Umbilical cord (tissue), 2 donors: ENCODE measurements at places on chromosomes 1 and 21.

DNA sequence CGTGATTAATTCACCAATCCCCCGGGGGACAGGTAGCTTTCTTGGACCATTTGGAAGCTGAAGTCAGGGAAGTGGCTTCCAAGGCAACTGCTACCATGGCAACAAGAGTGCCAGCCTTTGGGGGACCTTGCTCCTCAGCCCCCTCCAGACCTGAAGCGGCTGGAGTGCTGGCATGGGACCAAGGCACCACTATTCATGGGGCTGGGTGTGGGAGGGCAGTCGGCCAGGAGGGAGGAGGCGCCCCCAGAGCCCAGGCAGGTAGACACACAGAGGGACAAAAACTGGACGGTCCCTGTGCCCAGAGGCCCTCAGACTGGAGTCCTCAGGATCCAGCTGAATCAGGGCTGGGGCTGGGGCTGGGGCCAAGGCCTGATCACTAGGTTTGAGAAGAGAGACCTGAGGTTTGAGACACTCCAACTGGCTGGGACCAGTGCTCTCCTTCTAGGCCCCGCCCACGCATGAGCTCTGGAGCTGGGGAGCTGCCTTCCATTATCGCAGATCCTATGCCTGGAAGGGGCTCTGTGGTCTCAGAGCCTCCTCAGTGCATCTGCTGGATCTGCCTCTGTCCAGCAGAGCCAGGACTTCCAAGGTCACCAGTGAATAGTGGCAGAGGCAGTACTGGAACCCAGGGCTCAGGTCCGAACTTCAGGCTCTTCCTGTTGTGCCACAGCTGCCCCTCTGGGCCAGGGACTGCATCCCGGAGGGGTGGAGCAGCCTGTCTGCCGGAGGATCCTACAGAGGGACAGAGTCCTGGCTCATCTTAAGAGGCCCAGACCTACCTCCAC, 3.3 kb upstream of the KNCN start:
- DNase-seq = no peak

- DNase-seq = no peak
Measured at GRCh38 chr1:153801786-153802697, 26.8 kb downstream of the SLC27A3 start.

DNA sequence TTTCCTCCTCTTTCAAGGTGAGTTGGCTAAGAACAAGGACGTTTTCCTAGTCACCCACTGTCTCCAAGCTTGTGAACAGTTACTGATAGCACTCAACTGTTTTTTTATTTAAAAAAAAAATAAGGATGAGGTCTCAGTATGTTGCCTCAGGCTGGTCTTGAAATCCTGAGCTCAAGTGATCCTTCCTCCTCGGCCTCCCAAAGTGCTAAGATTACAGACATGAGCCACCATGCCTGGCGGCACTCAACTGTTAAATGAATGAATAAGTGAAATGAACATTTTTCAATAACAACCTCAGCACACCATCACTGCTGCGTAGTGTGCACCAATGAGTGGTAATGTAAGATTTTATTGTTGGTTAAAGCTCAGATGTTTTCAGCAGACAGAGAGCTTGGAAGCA, 214.1 kb upstream of the NRIP1 start:
- no peak for DNase-seq

DNA sequence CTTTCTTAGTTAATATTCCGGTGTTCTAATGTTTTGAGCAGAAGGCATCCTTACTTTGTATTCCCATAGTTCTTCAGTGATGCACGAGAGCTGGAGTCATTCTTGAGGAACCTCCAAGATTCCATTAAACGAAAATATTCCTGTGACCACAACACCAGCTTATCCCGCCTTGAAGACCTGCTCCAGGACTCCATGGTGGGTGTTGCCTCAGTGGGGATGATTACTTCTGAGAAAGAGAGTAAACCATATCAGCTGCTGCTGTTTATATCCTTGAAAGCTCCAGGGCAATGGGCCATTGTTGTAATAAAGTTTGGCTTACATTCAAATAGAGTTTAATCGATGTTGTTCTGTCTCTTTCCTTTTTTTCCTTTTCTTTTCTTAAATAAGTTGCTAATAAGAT, 93.1 kb downstream of the MACF1 start:
- no peak for DNase-seq

GRCh38 chr1:215040190-215040589, 42.3 kb upstream of the KCNK2 start:
- DNase-seq = no peak

GRCh38 chr1:63880958-63881576, 107.2 kb downstream of the ROR1 start:
- DNase-seq = no peak

- no peak for DNase-seq
Measured at GRCh38 chr21:31493350-31493880, 149.4 kb upstream of the TIAM1 start.

DNA sequence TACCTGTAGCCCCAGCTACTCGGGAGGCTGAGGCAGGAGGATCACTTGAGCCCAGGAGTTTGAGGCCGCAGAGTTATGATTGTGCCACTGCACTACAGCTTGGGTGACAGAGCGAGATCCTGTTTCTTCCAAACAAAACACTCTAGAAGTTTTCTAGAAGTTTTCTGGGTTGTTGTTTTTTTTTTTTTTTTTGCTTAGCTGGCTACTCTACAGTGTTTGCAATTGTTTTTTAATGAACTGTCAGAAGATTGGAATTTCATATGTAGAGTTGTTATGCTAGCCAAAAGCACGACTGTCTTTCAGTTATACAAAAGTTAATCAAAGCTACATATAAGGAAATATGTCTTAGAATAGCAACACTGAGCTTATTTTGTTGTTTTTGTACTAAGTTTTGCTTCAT, 30.9 kb upstream of the NEXN start:
- DNase-seq = no peak

- no peak for DNase-seq
Measured at GRCh38 chr1:6285336-6285735, 24.4 kb upstream of the GPR153 start.

- DNase-seq = no peak
Measured at GRCh38 chr1:234289538-234290305, 83.5 kb upstream of the COA6 start.

DNA sequence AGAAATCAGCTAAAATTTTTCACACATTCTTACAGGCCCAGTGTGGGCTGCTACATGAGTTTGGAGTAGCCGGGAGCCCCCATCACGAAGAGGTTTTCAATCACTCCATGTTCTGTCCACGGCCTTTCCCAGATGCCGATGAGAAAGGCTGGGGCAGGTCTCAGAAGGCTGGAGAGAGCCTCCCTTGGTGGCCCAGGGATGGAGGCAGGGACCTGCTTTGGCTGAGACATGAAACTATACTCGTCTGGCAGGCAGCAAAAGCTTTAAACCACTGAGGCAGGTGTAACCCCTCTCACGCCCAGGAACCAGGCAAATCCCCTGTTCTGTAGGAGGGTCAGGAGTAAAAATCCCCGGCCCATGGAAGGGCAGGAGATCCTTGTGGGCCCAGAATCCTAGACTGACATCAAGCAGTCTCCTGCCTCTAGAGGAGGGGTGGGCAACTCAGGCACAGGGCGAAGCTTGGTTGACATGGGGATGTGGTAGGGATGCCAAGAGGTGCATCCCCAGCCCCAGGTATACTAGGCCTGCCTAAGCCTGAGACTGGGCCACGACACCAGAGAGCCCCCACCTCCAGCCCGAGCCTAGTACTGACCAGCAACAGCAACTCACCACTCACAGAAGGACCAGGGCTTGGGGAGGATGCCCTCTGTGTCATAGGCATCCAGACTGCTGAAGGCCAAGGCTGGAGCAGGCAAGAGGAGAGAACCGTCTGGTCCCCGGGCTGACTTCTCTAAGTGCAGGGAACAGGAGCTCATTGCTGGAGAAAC, 9.1 kb downstream of the MMEL1 start:
- DNase-seq = no peak

- peak; percentile 22 for DNase-seq
Measured at GRCh38 chr1:115227346-115228082, 110.5 kb downstream of the NGF start.

GRCh38 chr21:32567626-32568025, 17.7 kb downstream of the TCP10L start:
- no peak for DNase-seq

DNA sequence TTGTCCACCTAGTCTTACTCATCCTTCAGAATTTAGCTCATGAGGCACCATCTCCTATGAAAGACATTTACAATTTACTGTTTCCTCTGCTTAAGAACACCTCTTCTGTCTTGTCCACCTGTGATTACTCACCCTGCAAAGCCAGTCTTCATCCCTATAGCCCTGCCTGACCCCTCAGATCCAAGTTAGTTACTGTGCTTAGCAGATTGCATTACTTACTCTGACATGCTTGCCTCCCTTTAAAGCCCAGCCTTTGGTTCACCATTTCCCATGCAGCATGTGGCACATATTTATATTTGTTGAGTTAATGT, 60.9 kb upstream of the VCAM1 start:
- DNase-seq = peak; percentile 50

DNA sequence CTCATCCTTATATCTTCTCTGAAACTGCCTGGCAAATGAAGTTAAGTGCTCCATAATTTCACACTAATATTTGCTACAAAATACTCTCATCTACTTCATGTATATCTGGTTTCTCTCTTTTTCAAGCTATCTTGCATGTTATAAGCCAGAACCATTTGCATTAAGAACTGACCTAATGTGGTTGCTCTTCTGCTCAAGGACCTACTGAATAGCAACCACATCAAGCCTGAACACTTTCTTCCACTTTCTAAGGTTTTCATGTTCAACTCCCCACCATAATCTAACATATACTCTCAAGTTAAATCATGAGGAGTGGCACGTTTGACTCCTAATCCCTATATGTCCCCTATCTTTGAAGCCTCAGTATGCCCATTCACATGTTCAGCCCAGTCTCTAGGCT, 27.2 kb downstream of the RGS1 start:
- no peak for DNase-seq

GRCh38 chr1:203744075-203744972, 20.7 kb upstream of the LAX1 start:
- DNase-seq = peak; percentile 92

DNA sequence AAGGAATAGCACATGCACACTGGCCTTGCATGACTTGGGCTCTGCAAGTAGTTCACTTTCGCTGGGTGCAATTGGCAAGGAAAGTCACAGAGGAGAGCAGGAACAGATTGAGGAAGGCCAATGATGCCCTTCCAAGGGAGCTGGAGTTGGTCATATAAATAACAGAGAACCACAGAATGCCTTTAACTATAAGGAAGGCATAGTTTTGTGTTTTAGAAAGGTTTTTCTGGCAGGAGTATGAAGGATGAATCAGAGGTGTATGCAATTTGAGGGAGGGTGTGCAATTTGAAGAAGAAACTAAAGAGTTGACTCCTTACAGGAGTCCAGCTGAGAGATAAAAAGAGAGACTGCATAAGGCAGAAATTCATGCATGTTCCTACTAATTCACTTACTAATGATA, 112.1 kb downstream of the PHTF1 start:
- DNase-seq = no peak

DNA sequence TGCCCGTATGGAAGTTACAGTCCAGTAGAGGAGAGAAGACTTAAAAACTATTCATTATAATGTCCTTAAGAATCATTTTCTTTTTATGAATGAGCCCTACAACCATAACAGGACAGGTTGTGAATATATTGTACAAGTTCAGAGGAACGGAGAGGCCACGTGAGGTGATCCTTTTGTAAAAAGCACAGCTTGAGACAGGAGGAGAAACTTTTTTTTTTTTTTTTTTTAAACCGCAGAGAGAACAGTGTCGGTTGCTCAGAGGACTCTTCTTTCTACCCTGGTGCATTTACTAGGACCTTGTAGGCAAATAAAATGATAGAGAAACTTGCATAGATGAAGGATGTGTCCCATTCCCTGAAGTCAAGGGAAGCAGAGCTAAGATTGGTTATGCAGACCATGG, 32.1 kb downstream of the DYRK1A start:
- DNase-seq = no peak

DNA sequence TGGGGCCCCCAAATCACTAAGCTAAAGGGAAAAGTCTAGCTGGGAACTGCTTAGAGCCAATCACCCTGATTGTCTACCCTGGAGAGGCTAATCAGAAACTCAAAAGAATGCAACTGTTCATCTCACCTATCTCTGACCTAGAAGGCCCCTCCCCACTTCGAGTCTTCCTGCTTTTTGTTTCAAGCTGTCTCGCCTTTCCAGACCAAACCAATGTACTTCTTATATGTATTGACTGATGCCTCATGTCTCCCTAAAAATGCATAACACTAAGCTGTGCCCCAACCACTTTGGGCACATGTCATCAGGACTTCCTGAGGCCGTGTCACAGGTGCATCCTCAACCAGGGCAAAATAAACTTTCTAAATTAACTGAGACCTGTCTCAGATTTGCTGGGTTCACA, 209.5 kb downstream of the APP start:
- no peak for DNase-seq

DNA sequence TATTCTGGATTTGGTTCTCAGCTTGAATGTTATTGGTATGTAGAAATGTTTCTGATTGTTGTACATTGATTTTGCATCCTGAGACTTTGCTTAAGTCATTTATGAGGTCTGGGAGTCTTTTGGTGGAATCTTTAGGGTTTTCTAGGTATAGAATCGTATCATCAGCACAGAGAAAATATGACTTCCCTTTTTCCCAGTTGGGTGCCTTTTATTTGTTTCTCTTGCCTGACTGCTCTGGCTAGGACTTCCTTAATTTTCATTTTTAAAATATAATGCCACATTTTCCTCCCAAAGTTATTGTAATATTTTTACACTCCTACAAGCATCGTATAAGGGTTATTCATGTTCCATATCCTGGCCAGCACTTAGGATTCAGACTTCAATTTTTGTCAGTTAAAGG, 111.1 kb downstream of the FNBP1L start:
- DNase-seq = no peak

DNA sequence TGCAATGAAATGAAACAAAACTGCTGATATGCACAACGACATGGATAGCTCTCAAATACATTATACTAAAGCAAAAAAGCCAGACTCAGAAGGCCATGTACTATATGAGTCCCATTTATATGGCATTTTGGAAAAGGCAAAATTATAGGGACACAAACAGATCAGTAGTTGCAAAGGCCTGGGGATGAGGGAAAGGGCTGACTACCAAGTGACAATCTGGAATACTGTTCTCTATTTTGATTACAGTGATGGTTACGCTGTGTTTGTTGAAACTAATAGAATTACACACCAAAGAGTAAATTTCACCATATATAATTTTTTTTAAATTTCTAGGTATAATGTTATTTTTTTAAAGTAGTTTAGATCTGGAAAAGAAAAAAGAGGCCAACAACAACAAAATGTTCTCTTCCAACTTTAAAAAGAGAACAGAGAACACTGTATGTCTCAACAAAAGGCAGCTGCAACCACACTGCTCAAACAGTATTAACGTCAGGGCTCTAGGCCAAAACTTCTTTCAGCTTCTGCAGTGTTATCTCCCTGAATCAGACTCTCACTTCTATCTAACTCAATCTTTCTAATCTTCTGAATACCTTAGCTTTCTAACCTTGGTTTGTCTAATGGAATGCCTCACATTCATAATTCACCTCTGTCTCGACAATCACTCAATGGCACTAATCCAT, 75.8 kb downstream of the FOXJ3 start:
- peak; percentile 93 for DNase-seq

GRCh38 chr1:205294175-205294917, 27.2 kb downstream of the NUAK2 start:
- peak; percentile 91 for DNase-seq

GRCh38 chr1:35881850-35882273, 1.1 kb upstream of the AGO1 start:
- no peak for DNase-seq
